Stimulated activated CD4-positive, alpha-beta T cell treated with anti-CD3 and anti-CD28 coated beads, Interleukin-15, amount 100 ng/mL, for 48 hours (primary cell): ENCODE measurements at places on chromosomes 7 and 10.

DNA sequence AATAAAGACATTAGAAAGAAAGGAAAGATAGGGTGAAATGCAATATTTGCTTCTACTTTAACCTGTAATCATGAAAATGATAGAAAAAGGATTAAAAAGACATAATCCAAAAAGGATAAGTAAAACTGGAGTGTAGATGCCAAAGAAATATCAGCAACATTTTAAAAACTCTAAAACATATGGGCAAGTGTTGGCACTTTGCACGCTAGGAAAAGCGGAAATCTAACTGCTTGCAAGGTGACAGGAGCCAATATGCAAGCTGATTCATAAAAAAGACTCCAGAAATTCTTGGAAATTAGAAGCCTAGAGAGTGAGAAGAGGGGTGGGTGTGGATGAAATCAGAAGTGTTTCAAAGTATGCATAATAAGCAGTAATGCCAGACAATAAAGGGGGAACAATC, 161.1 kb downstream of the SEMA3E start:
- DNase-seq = no peak

GRCh38 chr7:45689011-45689796, 115.0 kb downstream of the ADCY1 start:
- no peak for DNase-seq

DNA sequence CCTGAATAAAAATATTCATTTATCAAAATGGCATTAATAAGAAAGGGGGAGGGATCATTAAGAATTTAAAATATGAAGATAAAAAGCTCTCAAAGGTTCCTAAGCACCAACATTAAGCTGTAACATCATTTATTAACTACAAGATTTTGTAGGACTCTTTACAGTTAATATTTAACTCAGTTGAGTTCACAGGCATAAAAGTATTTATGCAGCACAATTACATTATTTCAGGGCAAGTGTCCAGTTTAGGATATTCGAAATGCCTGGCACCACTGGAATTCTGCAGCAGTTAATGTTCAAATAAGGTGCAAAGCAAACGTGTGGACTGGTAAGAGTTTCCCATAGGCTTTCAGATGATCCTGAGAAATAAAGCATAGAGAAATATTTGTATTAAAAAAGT, 30.5 kb downstream of the NPS start:
- DNase-seq = no peak

DNA sequence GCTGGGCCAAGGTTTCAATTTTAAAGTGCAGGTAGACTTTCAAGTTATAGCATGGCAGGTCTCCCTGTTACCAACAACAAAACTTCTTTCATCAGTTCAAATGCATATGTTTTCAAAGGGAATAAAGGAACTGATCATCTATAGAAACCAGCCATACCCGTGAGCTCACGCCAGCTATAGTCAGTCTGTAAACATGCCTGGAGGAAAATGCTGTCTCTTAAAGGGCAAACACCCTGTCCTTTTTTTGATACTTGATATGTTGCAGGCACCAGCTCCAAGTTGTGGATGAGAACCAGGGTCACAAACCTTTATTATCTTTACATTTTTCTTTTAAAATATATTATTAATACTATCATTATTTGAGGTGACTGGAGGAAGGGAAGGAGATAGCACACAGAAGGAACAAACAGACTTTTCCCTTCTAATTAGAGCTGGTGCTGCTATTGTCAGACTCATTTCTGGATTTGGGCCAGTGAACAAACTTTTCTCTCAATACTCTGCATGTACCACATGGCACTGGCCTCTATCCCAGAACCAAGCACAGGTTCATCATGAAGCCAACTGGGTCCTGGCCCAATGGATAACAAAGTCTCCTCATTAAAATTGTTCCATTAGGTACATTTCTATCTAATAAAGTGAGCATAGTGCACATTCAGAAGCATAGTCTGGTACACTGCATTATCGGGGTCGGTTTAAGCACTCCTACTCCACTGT, 1102.4 kb downstream of the SORCS3 start:
- no peak for DNase-seq

- DNase-seq = no peak
Measured at GRCh38 chr10:72080042-72080975, 8.0 kb downstream of the SPOCK2 start.

GRCh38 chr7:129136887-129137642, 7.4 kb upstream of the TSPAN33 start:
- no peak for DNase-seq

- DNase-seq = no peak
Measured at GRCh38 chr7:115217373-115217772, 295.5 kb downstream of the MDFIC start.

GRCh38 chr7:142908290-142908689, 22.7 kb upstream of the TRPV6 start:
- no peak for DNase-seq

DNA sequence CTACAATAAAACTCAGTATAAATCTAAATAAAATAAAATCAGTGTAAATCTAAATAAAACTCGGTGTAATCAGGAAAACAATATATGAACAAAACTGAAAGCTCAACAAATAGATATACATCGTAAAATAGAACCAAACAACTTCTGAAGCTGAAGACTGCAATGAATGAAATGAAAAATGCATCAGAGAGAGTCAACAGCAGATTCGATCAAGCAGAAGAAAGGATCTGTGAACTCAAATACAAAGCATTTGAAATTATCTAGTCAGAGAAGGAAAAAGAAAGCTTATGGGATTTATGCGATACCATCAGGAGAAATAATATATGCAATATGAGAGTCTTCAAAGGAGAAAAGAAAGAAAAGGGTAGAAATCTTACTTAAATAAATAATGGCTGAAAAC, 255.0 kb downstream of the BICC1 start:
- no peak for DNase-seq

- no peak for DNase-seq
Measured at GRCh38 chr10:132264306-132264950, 43.3 kb downstream of the STK32C start.

GRCh38 chr7:45211066-45211465, 53.5 kb downstream of the RAMP3 start:
- no peak for DNase-seq

- DNase-seq = no peak
Measured at GRCh38 chr7:114785496-114785895, 136.4 kb upstream of the MDFIC start.

DNA sequence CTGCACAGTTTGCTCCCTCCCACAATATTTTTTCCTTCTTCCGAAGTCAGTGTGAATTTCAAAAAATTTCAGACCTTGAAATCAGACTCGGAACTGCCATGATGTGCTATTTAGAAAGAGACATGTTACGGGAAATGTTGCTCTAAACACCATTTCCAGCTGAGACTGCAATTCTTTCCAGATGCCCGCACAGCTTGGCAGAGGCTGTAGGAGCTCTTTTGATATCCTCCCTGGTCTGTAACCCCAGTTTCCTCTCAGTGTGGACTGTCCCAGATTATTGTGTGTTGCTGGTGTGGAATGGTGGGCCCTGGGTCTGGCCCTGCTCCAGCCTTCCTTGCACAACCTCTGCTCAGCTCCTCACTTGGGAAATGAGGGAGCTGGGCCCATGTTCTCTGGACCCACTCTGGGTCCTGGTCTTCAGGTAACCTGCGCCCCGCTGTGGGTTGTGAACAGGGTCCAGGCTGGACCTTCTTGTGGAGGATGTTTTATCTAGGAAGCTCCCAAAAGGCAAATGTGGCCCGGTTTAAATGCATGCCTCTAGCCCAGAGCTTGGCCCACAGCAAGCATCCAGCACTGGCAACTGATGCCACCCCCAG, 172.8 kb upstream of the CXCL12 start:
- DNase-seq = no peak

GRCh38 chr7:18320971-18321567, 174.5 kb upstream of the HDAC9 start:
- DNase-seq = no peak

- no peak for DNase-seq
Measured at GRCh38 chr7:150842716-150843115, 9.6 kb upstream of the AOC1 start.

GRCh38 chr10:124511205-124512039, 49.8 kb downstream of the LHPP start:
- no peak for DNase-seq

DNA sequence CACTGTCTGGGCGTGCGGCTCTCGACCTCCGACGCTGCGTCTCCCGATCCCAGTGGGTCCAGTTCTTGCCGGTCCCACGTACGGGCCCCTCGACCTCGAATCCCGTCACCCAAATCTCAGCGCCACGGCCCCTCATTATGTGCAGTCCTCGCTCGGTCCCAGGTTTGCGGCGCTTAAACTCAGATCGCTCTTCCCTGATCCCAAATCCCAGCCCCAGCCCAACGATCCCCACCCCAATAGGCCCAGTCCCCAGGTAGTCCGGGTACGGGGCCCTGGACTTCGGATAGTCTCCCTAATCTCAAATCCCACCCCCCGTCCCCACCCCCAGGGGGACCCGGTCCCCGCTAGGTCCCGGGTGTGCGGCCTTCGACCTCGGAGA, 666 bp downstream of the HNRNPF start:
- no peak for DNase-seq

GRCh38 chr10:33876584-33877400, 542.3 kb upstream of the NRP1 start:
- DNase-seq = no peak

DNA sequence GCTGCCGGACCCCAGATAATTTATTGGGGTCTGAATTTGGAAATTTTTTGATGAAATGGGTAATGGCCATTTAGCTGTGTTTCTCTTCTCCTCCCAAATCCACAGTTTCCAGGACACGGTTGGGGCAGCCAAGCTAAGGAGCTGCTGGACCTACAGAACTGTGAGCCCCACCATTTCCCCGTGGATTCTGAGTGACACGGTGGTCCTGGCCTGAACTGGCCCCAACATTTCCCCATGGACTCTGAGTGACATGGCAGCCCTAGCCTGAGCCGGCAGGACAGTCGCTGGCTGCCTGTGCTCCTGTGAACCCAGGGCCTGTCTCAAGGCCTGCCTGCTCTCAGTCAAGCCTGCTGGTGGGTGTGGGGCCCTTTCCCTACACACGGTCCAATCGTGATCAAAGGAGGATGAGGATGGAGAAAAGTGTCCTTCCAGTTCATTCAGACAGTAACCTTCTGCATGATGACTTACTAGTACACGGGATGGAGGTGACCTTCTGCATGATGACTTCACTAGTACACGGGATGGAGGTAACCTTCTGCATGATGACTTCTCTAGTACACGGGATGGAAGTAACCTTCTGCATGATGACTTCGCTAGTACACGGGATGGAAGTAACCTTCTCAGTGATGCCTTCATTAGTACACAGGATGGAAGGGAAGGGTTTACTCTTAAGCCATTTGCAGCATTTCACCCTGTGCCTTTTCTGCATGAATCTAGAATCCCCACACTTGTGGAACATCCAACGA, 359.9 kb downstream of the GLRX3 start:
- no peak for DNase-seq

DNA sequence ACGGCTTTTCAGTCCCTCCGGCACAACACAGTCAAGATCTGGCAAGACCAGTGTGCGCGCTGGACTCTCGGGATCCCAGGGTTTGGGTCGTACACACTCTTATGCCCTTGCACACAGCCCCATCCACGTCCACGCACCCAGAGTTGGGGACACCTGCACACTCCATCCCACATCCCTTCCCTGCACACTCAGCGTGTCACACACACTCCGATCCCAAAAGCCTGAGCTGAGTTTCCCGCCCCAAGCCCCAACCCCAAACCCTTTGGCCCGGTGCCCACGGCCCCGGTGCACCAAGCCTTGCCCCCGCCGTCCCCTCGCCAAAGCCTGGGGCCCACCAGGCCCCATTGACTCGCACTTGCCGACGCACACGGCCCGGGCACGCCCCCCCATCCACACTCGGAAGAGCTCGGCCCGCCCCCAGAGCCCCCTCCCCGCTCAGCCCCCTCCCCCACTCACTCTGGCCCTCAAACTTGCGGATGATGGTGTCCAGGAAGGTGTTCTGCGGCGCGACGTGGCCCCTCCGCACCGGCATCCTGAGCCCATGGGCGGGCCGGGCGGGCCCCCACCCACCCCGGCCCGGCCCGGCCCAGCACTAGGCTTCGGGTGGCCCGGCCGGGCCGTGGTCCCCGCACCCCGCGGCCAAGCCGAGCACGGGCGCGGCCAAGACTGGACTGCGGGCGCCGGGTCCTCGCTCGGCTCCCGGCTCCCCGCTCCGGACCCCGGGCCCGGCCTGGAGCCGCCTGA, 567 bp downstream of the KCNH2 start:
- no peak for DNase-seq

GRCh38 chr7:27875061-27875460, 135.1 kb downstream of the TAX1BP1 start:
- DNase-seq = no peak

DNA sequence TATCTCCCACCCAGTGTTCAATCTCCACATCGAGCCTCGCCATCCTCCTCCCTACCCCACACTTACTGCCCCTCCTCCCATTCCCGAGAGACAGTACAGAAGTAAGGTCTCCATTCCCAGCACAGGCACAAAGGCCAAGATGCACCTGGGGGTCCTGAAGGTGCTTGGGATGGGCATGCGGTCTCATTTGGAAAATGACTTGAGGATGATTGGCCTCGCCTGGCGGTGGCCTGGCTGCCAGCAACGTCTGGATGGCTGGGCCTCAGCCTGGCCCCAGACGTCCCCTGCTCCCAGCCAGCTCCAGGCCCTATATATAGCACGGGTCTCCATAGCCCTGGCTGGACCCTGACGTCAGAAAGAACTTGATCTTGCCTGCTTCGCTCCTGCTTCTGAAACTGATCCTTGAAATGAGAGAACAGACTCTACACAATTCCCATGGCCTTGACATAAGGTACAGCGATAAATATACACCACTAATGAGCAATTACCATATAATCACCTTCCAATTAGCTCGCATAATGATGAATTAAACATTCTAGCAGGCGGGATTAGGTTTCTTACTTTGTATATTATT, 11.8 kb downstream of the EMX2 start:
- no peak for DNase-seq

DNA sequence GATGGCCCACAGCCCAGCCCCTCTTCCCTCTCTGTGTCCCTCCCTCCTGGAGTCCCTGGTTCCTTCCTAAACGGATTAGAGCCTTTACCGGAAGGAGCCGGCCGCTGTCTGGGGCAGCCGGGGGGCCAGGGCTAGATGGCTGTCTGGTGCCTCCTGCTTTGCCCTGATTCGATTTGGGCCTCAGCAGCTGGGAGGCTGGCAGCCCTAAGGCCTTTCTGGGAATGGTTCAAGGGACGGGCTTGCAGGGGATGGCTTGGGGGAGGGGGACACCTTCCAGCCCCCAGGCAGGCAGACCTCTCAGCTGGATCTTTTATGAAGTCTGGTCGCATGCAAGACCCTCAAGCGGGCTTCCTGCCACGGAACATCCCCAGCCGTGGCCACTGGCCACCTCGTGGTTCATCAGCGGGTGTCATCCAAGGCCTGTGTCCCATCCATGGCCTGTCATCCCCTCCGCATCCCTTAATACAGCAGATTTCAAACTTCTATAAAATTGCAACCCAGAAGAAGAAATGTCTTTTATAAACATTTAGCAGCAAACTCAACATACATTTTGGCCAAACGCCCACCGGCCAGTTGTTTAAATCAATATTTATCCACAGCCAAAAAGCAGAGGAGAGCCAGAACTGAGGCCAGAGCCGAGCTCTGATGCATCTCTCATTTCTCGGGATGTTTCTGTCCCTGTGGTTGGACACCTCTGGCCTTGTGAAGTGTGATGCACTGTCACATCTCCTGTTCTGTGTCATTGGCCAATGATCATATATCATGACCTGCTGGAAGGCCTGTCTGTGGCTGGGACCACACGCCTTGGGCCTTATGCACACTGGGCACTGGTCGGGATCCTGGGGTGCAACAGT, 52.0 kb downstream of the GTF2IRD1 start:
- no peak for DNase-seq

GRCh38 chr10:17655567-17656146, 11.7 kb downstream of the STAM start:
- DNase-seq = no peak

GRCh38 chr10:86374664-86375063, 8.1 kb upstream of the GRID1 start:
- no peak for DNase-seq

GRCh38 chr10:112585126-112585525, 138.1 kb downstream of the VTI1A start:
- no peak for DNase-seq
